Activated T-helper 9 cell treated with anti-CD3 and anti-CD28 coated beads, Interleukin-2, amount 50 U/mL, for 16 hours (primary cell): ENCODE measurements at places on chromosomes 1 and 21.
A peak's percentile ranks its signal among the peaks of the same experiment; 100 is the strongest.

GRCh38 chr1:78672428-78672827, 22.8 kb downstream of the IFI44 start:
- no peak for DNase-seq

GRCh38 chr1:232635778-232636356, 5.9 kb upstream of the SIPA1L2 start:
- no peak for DNase-seq

GRCh38 chr21:45478115-45478801, 64.0 kb downstream of the SLC19A1 start:
- DNase-seq: peak; percentile 66

DNA sequence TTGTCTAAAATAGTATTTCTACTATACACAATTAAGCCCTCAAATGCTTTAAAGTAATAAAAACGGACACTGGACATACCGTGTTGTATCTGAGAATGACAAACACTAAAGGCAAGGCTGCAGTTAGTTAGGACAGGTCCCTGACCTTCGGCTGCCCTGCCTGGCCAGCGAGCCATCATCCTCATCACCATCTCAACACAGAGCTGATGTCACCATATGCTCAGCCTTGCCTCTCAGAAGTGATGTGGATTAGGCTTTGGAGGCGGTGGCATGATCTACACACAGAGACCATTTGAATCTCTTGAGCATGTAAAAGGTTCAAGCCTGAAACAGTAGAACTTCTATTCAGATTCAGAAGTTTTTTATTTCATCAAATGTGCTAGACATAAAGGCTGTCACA, 244.7 kb downstream of the SDCCAG8 start:
- DNase-seq: no peak

DNA sequence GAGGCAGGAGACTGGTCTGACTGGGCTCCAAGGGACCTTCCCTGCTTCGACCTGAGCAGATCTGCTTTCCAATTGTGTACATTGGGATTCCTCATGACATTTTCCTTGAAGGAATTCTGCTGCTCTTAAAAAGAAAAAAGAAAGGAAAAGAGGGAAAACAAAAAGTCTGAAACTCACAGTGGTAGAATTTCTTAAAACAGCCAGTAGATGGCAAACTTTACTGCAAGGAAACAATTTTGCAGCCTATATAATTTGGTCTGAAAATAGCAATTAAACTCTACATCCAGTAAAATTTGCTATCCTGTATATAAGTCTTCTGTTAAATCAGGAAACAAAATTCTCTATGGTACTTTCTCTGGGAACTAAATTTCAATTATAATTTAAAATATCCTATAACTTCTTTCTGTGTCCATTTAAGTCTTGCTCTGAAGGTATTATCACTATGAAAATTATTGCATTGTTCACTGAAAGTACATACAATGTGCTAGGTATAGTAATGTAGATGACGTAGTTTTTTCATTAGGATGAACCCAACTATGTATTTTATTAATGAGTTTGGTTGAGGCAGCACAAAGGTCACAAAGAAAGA, 59.8 kb downstream of the CRB1 start:
- no peak for DNase-seq

- no peak for DNase-seq
Observed at GRCh38 chr1:193462629-193463320, 276.4 kb upstream of the B3GALT2 start.

DNA sequence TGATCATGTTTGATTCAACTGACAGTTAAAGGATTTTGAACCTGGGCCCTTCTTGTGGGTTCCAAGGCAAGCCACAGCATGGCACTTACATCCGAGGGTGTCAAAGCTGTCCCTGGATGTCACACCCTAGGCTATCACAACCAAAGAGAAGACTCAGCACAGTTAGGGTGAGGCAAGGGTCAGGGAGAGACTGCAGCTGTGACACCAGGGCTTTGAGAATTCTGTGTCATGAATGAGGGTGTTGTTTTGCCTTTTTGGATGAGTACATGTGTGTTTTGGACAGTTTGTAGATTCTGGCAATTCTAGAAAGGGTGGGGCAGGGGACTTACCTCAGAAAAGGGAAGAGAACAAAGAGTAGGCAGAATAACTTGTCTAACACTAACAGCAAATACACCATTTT, 37.8 kb upstream of the ZNF326 start:
- DNase-seq: no peak
